ENCODE measurements at places on chromosomes 2 and 18.

GRCh38 chr2:112601754-112602153 lies 17.3 kb downstream of the CHCHD5 start:
- peaks cover 7% of the 10 kb centered on the region for H3K4me1 ChIP-seq
- DNase-seq: no peak
- no peaks in the 10 kb centered on the region for H3K27me3 ChIP-seq
- H3K4me3 ChIP-seq: no peak overlapping the region
- H3K27ac ChIP-seq: no peak overlapping the region

DNA sequence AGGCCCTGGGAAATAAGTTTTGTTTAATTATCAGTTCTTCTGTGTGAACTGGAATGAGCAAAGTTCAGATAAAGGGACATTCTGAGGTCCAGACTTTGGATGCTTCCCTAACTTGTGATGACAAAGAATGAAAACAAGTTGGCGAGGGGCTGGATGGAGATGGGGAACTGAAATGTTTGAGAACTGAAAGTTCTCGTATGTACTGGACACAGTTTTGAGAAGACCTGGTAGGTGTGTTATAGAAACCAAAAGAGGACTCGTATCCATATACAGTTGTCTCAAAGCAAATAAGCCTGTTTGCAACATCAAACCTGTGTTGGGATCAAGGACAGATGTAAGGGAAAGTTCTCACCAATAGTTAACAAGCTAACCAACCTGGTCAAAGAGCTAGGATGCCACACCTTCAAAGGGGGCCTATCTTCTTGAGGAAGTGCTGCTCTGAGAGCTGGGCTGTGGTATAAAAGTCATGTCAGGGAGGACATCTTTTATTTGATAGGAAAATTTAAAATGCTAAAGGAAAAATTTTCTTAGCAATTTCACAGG lies at the start of gene UPP2:
Gene UPP2 (plus strand): TSS at position 493 of the 543 bp plus-strand sequence. CDS start 188 bp downstream, outside the sequence.
- no peak for DNase-seq
- no peak within 1 kb of the TSS for H3K27ac ChIP-seq
- H3K4me1 ChIP-seq: no peaks in the 10 kb centered on the region

- peak; percentile 95 for DNase-seq
- peaks cover 28% of the 10 kb centered on the region for H3K4me1 ChIP-seq
- no peaks in the 10 kb centered on the region for H3K27me3 ChIP-seq
Measured at GRCh38 chr2:96769814-96770213, 9.1 kb downstream of the CNNM4 start.

DNA sequence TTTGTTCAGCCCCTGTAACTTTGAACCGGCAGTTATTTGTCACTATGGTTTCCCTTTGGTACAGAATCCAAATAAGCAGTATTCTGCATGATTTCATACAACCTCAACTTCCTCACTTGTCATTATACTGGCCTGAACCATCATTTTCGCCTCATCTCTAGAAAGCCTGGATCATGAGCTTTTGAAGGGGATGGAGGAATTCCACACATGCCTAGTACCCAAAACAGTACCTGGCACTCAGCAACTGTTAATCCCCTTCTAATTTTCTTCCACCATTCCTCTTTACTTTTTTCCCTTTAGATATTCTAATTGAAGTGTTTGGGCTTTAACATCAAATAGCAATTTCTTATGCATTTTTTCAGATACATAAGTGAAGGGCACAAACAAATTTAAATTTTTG lies 1574.4 kb upstream of the NXPH2 start:
- H3K27me3 ChIP-seq: no peaks in the 10 kb centered on the region
- H3K27ac ChIP-seq: no peak overlapping the region
- no peaks in the 10 kb centered on the region for H3K36me3 ChIP-seq
- DNase-seq: no peak
- no peaks in the 10 kb centered on the region for H3K4me1 ChIP-seq
- H3K4me3 ChIP-seq: no peak overlapping the region

DNA sequence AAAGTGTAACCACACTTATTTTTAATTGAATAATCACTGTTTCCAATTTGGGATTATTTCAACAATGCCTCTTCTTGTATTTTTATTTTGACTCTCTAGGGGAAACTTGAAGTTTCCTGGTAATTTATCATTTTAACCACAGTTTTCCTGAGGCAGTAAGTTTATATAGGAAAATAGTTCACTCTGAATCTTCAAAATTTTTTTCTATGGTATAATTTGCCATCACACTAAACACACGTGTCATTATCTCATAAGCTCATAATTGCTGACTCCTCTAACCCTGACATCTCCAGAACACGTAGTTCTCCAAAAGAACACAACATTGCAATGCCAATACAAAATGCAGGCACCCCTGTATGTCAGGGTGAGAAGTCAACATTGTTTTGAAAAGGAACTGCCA lies 102.2 kb upstream of the FZD7 start:
- H3K4me3 ChIP-seq: no peak overlapping the region
- H3K27ac ChIP-seq: no peak overlapping the region
- no peak for DNase-seq
- H3K36me3 ChIP-seq: no peaks in the 10 kb centered on the region

DNA sequence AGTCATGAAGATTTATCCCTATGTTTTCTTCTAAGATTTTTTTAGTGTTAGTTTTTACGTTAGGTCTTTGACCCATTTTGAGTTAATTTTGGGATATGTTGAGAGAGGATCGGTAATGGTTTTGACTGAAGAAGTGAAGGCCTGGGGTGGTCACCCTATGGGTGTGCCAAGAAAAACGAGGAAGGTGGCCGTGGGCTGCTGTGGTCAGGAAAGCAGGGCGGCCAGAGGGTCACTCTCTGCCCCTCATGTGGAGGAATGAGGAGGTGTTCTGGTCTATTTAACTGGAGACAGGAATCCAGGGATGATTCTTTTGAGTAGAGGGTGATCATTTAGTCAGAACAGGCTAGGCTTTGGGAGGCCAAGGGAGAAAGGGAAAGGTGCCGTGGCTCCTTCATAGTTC lies 50.7 kb downstream of the MYO7B start:
- H3K4me3 ChIP-seq: no peak overlapping the region
- H3K27ac ChIP-seq: no peak overlapping the region
- DNase-seq: no peak

DNA sequence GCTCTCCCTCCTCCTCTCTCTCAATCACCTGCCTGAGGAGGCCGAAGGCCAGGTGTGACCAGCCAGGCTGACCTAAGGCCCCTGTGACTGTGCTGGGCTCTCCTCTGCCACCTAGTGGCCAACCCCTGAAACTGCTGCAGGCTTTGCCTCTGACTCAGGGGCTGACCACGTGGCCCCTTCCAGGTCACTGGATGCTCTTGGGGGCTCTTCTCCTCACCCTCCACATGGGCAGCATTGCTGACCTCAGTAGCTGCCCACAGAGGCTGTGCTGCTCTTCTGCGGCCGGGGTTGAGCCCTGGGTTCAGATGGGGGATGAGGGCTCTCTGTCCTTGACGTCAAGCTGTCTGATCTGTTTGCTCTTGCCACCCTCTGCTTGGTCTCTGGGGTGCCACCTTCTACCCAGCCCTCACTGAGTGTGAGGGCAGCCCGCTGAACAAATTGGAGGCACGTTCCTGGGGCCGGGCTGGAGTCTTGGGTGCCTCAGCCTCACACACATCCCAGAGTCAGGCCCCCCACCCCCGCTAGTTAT lies 122.7 kb downstream of the TWIST2 start:
- peak; percentile 52 for DNase-seq
- H3K27me3 ChIP-seq: no peaks in the 10 kb centered on the region
- no peak overlapping the region for H3K4me3 ChIP-seq
- no peaks in the 10 kb centered on the region for H3K4me1 ChIP-seq
- no peak overlapping the region for H3K27ac ChIP-seq

- no peak overlapping the region for H3K27ac ChIP-seq
- DNase-seq: no peak
- H3K4me3 ChIP-seq: no peak overlapping the region
- no peaks in the 10 kb centered on the region for H3K36me3 ChIP-seq
- H3K4me1 ChIP-seq: no peaks in the 10 kb centered on the region
- H3K27me3 ChIP-seq: no peaks in the 10 kb centered on the region
Measured at GRCh38 chr18:63646936-63647335, 2.9 kb upstream of the SERPINB4 start.

DNA sequence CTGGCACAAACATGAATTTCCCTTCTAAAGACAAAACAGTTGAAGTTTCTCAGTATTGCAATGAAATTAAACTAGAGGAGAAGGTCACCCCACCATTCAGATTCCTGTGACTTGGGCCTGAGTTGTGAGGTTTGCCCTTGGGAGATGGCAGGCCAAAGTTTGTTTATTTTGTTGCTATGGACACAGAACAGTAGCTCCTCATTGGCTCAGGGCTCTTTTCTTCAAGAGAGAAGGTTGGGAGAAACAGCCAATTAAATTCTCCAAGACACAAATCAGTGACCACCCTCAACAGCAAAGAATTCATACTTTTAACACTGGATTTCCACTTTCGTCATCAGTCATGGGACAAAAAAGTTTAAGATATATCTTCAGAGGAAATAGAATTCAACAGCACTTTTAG lies at the start of gene FLACC1:
Gene FLACC1 (minus strand): TSS at position 125 of the 400 bp plus-strand sequence. CDS start 5,941 bp downstream, outside the sequence.
- H3K27ac ChIP-seq: no peak within 1 kb of the TSS
- H3K27me3 ChIP-seq: no peaks in the 10 kb centered on the region
- DNase-seq: no peak
- no peaks in the 10 kb centered on the region for H3K4me1 ChIP-seq
- peaks cover 33% of the 10 kb centered on the region for H3K36me3 ChIP-seq

DNA sequence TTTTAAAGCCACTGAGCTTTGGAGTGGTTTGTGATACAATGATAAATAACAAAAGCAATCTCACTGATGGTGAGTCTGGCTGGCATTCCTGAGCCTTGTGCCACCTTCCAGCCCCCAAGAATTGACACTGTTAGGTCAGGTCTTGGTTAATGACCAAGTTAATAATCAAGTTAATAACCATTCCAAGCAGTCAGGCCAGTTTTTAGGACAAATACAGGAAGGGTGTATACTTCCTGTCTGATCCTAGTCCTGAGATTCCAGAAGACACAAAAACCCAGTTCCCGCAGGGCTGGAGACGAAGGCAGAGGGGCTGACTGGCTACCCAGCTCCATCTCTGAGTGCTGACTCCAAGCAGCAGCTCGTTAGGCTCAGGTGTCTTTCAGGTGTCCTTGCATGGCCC lies 74.6 kb upstream of the LAPTM4A start:
- H3K27me3 ChIP-seq: no peaks in the 10 kb centered on the region
- no peaks in the 10 kb centered on the region for H3K36me3 ChIP-seq
- DNase-seq: no peak

DNA sequence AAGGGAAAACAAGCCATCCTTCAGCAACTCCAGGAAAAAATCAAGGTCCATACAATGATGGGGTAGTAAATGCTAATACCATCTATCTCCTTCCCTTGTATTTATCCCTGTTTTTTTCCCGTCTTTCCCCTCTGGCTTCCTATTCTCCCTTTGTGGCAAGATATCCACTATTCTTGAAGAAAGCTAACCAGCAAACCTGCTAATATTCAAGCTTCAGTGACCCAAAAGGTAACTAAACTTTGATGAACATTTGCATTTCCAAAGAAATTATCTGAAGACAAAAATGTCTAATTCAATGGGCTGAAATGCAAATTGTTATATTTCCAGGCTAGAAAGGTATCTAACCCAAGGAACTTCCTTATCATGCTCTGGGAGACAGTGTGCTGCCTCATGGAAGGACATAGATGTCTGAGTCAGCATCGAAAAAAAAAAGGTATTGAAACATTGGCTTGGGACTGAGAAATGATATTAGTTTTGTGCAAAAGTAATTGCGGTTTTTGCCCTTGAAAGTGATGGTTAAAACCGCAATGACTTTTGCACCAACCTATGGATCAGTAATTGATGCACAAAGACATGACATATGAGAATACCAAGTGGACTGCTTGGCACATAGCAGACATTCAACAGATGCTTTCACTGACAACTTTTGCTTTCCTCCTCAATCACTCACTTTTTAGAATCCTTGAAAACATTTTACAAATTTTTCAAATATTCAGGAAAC lies 63.7 kb upstream of the HNMT start:
- no peak for DNase-seq
- H3K27ac ChIP-seq: no peak overlapping the region
- H3K27me3 ChIP-seq: no peaks in the 10 kb centered on the region
- H3K36me3 ChIP-seq: no peaks in the 10 kb centered on the region

DNA sequence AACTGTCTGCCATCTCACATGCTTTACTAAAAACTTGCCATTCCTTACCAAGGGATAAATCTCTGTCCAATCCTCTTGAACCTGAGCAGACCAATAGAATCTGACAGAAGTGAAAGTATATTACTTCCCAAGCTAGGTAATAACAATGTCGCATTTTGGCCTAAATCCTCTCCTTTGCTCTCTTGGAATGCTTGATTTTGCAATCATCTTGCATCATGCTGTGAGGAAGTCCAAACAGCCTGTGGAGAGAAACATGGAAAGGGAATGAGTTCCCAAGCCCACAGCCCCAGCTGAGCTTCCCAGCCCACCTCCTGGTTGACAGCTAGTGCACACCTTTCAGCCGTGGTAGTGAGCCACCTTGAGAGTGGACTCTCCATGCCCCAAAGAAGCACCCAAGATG lies 540.6 kb downstream of the STK39 start:
- no peak for DNase-seq
- H3K36me3 ChIP-seq: no peaks in the 10 kb centered on the region
- H3K27me3 ChIP-seq: no peaks in the 10 kb centered on the region
- no peaks in the 10 kb centered on the region for H3K4me1 ChIP-seq
- H3K27ac ChIP-seq: no peak overlapping the region
- H3K4me3 ChIP-seq: no peak overlapping the region

- no peaks in the 10 kb centered on the region for H3K4me1 ChIP-seq
- no peak overlapping the region for H3K27ac ChIP-seq
- no peak overlapping the region for H3K4me3 ChIP-seq
- H3K27me3 ChIP-seq: peaks cover 6% of the 10 kb centered on the region
- H3K36me3 ChIP-seq: no peaks in the 10 kb centered on the region
Measured at GRCh38 chr2:159922563-159922962, 124.6 kb upstream of the CD302 start.

DNA sequence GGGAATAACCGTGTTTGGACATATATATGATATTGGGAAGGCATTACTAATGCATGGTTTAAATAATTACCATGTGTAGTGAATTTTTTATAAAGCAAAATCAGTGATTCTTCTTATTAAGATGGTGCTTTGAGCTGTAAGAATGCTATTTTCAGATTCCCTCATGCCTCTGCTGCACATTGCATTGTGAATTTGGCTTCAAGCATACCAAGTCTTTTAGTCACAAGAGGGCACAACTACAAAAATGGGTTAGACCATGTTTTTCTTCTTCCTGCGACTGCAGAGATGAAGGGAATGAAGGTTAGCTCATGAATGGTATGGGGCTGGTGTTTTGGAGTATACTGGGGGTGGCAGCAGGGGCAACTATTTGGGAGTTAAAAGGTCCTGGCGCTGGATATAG lies 320.1 kb downstream of the SLC4A3 start:
- H3K27ac ChIP-seq: no peak overlapping the region
- DNase-seq: no peak
- H3K36me3 ChIP-seq: no peaks in the 10 kb centered on the region
- peaks cover 2% of the 10 kb centered on the region for H3K27me3 ChIP-seq

GRCh38 chr2:168635065-168635577 lies 167.3 kb upstream of the NOSTRIN start:
- DNase-seq: peak; percentile 21
- peaks cover 63% of the 10 kb centered on the region for H3K4me1 ChIP-seq
- H3K27me3 ChIP-seq: no peaks in the 10 kb centered on the region
- no peak overlapping the region for H3K4me3 ChIP-seq

- peaks cover 5% of the 10 kb centered on the region for H3K27me3 ChIP-seq
- no peak overlapping the region for H3K27ac ChIP-seq
- no peaks in the 10 kb centered on the region for H3K4me1 ChIP-seq
- no peak for DNase-seq
- no peaks in the 10 kb centered on the region for H3K36me3 ChIP-seq
Measured at GRCh38 chr2:21633911-21634310, 510.1 kb downstream of the TDRD15 start.

Measured in psoas muscle (tissue), 8 donors.